H54 (cell line): ENCODE measurements at places on chromosomes 7 and 10.

- DNase-seq: no peak
Measured at GRCh38 chr7:7207876-7208275, 25.5 kb downstream of the C1GALT1 start.

DNA sequence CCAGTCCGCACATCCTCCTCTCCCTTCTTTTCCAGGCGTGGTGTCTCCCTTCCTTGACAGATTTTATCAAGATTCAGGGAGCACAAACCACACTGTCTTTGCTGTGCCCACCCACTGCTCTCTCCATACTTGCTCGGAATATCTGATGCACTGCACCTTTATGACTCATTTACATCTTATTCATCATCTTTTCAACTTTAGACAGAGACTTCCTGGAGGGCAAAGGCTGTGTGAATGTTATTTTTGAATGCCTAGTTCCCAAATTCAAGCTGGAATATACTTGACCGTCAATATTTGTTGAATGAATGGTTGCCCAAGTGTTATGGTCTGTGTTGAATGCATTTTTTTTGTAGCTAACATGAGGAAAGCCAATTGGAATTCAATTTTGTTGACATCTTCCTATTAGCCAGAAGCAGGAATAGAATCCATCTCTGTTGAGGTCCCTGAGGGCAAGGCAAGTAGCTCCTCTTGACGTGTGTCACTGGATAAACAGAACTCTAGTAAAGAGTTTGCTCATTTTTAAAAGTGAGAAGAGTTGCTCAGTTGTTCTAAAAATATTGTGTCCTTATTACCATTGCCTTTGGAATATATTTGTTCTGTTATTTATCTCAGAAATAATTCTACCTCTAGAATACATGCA, 95.0 kb downstream of the KLF6 start:
- DNase-seq: no peak

DNA sequence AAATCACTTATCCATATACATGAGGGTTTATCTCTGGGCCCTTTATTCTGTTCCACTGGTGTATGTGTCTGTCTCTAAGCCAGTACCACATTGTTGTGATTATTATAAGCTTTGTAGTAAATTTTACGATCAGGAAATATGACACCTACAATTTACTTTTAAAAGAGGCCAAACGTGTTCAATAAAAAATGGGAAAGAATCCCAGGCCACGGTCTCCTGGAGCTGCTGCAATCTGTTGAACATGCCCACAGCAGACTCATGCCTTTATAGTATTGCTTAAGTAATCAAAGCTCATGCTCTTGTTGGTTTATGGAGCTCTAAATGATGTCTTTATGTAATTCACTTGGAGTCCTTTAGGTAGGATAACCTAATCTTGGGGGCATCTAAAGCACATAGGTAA, 273.0 kb downstream of the ZMYND11 start:
- no peak for DNase-seq

DNA sequence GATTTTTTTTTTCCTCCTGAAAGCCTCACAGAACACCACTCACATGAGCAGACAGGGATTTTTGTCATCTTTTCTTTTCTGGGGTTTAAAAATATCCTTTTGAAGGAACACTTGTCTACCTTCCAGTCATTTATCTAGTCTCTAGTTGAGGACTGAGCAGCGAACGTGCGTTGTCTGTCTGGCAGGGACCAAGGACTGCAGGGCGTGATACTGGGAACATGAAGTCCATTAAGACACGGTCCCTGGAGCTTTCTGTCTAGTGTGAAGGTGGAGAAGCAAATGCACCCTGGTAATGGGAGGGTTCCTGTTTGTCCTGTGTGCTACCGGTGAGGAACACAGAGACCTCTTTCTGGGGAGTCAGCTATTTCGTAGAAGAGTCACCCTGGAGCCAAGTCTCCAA, 207.4 kb downstream of the TMEM178B start:
- DNase-seq: no peak

GRCh38 chr10:61978965-61979364, 77.5 kb downstream of the ARID5B start:
- DNase-seq: no peak

GRCh38 chr7:1200045-1200444, 32.6 kb upstream of the UNCX start:
- no peak for DNase-seq

GRCh38 chr10:44939691-44940401, 19.8 kb upstream of the RASSF4 start:
- no peak for DNase-seq

- DNase-seq: no peak
Measured at GRCh38 chr7:73423519-73424488, 9.8 kb upstream of the FZD9 start.

DNA sequence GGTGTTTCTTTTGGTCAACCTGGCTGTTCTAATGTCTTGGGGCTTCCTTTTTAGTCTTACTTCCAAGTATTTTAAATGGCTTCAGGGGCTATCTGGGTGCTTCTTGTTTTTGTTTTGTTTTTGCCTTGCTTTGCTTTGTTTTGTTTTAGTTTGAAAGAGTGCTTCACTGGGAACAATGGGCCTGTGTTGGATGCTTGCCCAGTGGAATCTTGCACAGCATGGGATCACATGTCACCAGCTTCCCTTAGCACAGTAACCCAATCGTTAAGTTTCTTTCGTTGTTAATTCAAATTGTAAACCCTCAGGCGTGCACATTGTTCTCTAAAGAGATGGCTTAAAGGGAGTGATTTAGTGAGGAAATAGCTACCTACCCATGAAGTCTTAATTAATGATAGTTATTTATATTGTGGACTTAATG, 8.9 kb downstream of the COL17A1 start:
- DNase-seq: no peak

DNA sequence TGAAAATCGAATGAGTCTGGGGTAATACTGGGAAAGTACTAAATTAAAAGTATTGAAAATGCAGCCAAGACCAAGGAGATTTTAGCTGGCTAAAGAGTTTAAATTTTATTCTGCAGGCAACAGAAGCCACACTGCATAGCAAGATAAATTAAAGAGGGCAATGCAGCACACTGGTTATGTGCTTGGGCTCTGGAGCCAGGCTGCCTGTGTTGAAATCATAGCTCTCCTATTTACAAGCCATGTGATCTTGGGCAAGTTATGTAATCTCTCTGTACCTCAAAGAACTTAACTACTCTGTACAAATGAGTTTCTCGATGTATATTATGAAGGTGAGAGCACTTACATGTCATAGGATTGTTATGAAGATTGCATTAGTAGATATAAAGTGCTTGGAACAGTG, 9.9 kb downstream of the SLC25A13 start:
- no peak for DNase-seq

- no peak for DNase-seq
Measured at GRCh38 chr10:71968553-71969474, 4.6 kb downstream of the CHST3 start.

- no peak for DNase-seq
Measured at GRCh38 chr10:90276894-90277475, 575.6 kb downstream of the KIF20B start.

- no peak for DNase-seq
Measured at GRCh38 chr7:127119517-127119916, 133.2 kb downstream of the GRM8 start.

DNA sequence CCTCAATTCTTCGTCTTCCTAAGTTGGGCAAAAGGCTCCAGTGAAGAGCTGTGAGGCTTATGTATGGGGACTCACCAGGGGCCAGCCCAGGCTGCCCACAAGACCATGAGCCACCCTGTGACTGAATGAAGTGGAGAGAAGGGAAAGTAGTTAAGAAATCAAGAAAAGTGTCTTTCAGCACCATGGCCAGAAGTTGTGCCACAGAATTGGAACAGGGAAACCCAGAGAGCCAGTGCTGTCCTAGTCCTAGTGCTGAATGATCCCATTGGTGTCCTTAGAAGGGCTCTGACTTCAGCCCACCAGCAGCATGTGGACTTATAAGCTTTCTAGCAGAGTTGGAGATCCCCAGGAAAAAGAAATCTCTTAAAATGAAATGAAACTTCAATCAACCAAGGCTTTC, 37.0 kb upstream of the CCSER2 start:
- DNase-seq: no peak

GRCh38 chr7:119665796-119666195, 607.2 kb upstream of the KCND2 start:
- no peak for DNase-seq

GRCh38 chr7:105268511-105269392, 120.0 kb downstream of the SRPK2 start:
- DNase-seq: no peak

- DNase-seq: peak; percentile 50
Measured at GRCh38 chr10:43648398-43649184, at the start of gene ZNF32. Gene ZNF32, minus strand, starts transcription at chr10:43648881. Its CDS starts 2,748 bp downstream, at chr10:43646133.

GRCh38 chr7:149195180-149196150, at the start of gene ZNF282:
Gene ZNF282, plus strand, starts transcription at chr7:149195546. Its CDS starts 44 bp downstream, at chr7:149195590.
- peak; percentile 96 for DNase-seq

DNA sequence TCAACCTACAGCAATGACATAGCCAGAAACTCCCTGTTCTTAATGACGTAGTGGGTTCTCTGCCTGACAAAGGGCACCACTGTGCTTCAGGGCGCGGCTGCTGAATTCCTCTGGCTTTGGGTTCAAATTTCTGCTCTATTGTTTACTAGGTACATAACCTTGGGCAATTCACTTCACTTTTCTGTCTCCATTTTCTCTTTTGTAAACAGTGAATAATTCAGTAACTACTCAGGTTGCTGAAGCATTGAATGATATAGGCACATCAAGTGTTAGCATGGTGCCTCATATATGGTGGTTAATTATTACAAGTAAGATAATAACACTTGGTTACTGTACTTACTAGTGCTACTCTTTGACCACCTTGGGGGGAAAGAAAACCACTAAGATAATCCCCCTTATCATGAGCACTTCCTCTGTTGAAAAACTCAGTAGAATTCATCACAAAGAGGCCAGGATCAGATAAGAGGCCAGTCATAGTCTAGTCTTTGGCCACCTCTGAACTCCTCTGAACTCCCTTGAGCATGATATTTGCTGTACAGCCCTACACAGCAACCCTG, 92.0 kb upstream of the AHR start:
- DNase-seq: no peak

DNA sequence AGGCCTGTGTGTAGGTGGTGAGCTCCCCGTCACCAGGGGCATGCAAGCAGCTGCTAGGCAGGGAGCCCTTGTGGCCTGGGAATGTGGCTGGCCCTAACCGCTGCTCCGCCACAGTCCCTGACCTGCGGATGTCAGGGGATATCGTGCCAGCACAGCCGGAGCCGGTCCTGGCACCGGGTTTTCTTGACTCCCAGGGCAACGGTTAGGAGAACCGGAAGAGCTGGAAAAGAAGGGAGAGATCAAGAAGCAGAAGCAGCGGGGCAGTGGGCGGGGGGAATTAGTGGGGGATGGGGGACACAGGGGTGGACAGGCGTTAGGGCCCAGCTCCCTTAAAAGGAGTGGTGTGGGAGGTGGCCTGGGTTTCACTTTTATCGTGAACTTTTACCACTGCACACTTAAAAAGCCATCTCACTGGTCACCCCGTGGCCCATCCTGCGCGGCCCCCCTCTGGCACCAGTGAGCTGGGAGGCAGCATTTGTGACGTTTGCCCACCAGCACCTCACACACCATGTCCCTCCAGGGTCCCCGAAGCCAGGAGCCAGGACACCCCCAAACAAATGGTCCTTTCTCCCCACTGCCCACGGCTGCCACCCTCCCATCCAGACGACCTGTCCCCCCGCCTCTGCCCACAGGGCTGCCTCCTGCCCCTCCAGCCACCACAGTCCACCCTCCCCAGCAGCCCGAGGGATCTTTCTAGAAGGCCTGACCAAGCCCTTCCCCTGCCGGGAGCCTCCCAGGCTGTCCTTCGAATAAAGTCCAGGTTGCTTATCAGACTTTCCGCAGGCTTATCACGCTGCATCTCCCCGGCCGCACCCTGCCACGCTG, 1.8 kb upstream of the MICALL2 start:
- DNase-seq: peak; percentile 93

- DNase-seq: no peak
Measured at GRCh38 chr10:2118201-2118600, 380.9 kb upstream of the ADARB2 start.

GRCh38 chr7:2882111-2882510, 38.0 kb upstream of the GNA12 start:
- DNase-seq: no peak

DNA sequence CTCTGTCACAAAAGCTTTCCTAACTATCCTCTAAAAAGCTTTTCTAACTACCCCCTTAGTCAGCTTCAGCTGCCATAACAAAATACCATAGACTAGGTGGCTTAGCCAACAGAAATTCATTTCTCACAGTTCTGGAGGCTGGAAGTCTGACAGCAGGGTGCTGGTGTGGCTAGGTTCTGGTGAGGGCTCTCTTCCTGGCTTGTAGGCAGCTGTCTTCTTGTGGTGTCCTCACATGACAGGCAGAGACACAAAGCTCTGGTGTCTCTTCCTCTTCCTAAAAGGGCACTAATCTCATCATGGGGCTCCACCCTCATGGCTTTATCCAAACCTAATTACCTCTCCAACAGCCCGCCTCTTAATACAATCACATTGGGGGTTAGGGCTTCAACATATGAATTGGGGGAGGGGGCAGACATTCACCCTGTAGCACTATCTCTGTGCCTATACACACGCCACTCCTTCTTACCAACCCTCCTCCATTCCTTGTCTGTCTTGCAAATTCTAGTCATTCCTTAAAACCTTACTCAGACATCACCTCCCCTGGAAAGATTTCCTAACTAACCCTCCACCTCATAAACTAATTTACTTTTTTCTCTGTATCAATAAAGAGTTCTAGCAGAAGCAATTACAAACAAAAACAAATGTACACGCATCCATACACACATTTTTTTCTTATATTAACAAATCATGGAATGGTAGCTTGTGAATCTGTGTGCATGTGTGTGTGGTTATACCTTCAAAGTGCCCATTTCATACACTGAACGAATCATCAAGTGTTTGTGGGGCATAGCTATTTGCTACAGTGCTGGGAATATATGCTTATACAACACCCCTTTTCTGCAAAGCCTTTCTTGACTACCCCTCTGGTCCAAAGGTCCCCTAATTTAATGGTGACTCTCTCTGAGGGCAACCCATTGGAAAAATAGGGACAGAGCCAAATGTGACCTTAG, 26.4 kb downstream of the RHOBTB1 start:
- DNase-seq: no peak
